ENCODE measurements at places on chromosomes 13 and 19.
A peak's percentile ranks its signal among the peaks of the same experiment; 100 is the strongest.

- DNase-seq = no peak
Observed at GRCh38 chr13:112055036-112055914, 11.7 kb upstream of the SOX1 start.

- peak; percentile 86 for DNase-seq
Observed at GRCh38 chr19:18300930-18301717, 19.7 kb upstream of the JUND start.

- DNase-seq = no peak
Observed at GRCh38 chr19:47885067-47885463, 1.1 kb downstream of the SULT2A1 start.

- DNase-seq = no peak
Observed at GRCh38 chr19:41328157-41328841, 18.3 kb downstream of the CCDC97 start.

DNA sequence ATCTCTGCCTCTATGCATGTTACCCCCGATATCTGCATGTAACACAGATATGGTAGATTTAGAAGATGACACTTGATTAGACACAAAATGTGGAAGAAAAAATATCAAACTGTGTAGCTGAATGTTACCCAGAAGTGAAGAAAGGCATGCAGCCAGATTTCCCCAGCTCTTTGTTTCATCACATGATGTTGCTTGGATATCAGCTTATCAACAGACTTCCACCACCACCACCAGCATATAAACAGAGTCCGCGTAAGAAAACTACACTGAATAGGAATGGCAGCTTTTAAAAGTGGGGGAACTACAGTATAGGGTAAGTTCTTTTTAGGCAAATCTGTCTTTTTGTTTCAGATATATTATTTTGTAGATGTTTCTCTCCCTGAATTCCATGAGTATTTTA, at the start of gene FAM216B:
FAM216B (plus strand) TSS at position 233 of the 400 bp plus-strand sequence. CDS start 2,484 bp downstream, outside the sequence.
- no peak for DNase-seq

DNA sequence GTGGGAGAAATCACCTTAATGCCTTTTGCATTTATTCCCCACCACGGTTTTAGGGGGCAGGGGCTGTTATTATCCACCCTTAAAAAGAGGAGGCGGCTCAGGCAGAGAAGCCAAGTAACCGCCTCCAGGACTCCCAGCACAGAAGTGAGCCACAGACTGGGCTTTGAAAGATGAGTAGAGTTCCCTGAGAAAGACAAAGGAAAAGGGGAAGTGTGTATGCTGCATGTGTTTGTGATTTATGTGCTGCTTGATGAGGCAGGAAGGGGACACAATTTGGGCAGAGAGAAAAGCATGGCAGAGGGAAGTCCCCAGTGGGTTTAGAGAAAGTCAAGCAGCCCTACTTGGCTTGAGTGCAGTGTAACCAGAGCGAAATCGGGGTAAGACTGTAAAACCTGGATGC, 85.0 kb downstream of the DOCK9 start:
- DNase-seq = no peak

GRCh38 chr19:18501832-18502231, 20.0 kb downstream of the ELL start:
- DNase-seq = peak; percentile 65

DNA sequence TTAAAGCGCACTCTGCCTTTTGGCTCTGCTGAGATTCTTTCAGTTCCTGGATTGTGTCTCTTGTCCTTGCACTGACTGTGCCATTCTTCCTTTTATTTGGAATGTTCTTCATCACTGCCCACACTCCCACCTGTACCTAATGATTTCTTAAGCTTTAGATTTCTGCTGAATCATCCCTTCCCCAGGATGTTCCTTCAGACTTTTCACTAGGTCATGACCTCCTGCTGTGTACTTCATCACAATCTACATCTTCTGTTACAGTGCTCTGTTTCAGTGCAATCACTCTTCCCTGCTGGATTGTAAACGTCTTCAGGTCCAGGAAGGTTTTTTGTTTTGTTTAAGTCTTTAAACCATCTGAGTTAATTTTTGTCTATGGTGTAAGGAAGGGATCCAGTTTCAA, 281.0 kb downstream of the ATP8A2 start:
- no peak for DNase-seq

- no peak for DNase-seq
Observed at GRCh38 chr19:31332096-31332495, 17.1 kb downstream of the TSHZ3 start.

- no peak for DNase-seq
Observed at GRCh38 chr13:48160606-48161278, 65.8 kb upstream of the MED4 start.

DNA sequence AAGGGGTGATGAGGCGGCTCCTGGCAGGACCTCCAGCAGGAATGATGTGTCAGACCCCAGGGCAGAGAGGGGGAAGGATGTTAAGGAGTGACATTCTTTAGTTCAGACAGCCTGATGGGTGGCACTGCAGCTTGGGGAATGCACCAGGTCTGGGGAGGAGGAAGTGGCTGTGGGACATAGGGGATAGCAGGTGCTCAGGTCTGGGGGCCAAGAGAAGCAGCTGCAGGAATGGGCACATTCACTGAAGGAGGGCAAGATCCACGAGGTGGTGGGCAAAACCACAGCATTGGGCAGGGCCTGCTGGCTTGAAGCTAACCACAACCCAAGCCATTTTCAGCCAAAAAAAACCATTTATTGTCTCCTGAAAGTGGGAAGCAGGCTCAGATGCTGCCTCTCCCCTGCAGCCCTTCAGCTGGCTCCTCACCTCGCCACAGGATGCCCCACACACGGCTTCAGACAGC, 26.5 kb downstream of the COMP start:
- DNase-seq = no peak

GRCh38 chr13:76759877-76760276, 126.3 kb downstream of the KCTD12 start:
- DNase-seq = no peak

DNA sequence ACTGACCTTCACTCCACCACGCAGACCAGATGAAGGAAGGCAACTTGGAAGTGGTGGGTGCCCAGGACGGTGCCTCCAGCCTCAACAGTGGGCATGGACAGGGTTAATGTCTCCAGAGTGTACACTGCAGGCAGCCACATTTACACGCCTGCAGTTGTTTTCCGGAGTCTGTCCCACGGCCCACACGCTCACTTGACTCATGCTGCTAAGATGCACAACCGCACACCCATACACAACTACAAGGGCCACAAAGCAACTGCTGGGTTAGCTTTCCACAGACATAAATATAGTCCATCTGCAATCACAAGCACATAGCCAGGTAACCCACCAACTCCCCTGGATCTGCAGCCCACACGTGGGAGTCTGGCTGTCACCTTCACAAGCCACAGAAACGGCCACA, 12.6 kb upstream of the AXL start:
- no peak for DNase-seq

GRCh38 chr13:113034451-113035212, 65.6 kb downstream of the MCF2L start:
- DNase-seq = peak; percentile 53

- peak; percentile 72 for DNase-seq
Observed at GRCh38 chr19:42253245-42254088, 1.5 kb downstream of the ERF start.

DNA sequence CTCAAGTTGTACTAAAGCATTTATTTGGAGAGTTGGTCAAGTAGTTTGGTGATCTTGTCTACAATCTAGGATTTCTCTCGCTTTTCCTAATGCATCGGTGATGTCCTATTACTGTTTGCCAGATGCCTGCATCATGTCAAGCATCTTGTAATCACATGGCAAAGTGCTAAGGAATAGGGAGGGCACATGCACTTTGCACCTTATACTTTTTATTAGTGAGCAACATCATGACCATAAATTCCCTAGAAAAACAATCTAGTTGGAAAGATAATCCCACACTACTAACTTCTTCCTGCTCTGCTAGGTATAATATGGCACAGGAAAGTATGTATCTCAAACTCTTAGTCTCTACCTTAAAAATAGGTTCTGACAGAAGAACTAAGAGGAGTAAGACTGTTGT, 894.3 kb upstream of the SLITRK1 start:
- no peak for DNase-seq

- peak; percentile 48 for DNase-seq
Observed at GRCh38 chr19:4327252-4327876, 11.3 kb downstream of the STAP2 start.

GRCh38 chr19:45507872-45508416, 665 bp downstream of the VASP start:
- DNase-seq = peak; percentile 39

GRCh38 chr13:46373623-46374022, 13.4 kb downstream of the RUBCNL start:
- DNase-seq = no peak

GRCh38 chr19:9128171-9128570, 1.4 kb upstream of the OR7G3 start:
- no peak for DNase-seq

DNA sequence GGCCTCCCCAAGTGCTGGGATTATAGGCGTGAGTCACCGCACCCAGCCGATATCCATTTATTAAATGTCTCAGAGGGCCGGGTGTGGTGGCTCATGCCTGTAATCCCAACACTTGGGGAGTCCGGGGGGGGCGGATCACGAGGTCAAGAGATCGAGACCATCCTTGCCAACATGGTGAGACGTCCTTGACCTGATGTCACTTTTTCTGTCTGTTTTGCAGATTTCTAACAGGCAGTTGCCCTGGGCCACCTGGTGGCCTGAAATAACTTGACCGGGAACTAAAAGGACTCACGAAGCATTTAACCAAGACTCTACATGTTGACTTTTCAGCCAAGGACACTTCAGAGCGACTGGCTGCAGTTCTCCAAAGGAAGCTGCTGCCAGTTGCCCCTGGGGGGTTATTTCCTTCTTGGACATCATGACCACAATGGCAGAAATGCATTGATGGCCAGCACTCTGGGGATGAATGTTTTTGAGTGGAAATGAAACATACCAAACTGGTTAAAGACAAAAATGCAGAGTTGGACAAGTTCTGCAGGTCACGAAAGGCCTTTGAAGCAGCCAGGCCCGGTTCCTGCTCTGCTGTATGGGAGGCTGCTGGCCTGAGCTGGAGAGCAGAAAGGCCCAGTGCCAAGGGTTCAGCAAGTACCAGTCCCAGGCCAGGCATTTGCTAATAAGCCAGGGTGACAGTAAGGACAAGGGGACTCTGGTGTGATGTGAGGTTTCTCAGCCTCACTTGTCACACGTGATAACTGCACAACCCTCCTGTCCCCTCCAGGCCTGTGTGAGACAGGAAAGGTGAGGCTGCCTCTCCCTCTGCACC, 8.3 kb downstream of the ZNF837 start:
- no peak for DNase-seq
